ENCODE measurements at places on chromosomes 2 and 18.

DNA sequence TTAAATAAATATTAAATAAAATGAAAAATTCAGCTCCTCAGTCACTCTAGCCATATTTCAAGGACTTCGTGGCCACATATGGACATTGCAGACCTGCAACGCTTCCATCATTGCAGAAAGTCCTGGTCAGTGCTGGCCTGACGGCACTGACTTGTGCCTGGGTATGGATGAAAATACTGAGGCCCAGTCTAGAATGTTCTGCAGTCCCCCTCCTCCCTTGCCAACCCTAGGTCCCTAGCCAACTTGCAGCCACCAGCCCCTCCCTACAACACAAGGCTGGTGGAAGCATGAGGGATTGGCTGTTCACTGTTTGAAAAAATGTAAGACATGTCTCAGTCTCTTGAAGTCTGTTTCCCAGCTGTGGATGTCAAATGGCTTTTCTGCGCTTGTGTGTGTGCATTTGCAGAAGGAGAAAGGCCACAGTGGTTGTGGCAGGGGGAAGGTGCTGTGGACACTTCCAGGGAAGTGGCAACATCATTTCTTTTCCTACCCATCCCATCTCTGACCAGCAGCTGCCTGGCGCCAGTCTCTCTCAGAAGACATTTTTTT lies 9.9 kb downstream of the IGFBP5 start:
- no peak for DNase-seq

DNA sequence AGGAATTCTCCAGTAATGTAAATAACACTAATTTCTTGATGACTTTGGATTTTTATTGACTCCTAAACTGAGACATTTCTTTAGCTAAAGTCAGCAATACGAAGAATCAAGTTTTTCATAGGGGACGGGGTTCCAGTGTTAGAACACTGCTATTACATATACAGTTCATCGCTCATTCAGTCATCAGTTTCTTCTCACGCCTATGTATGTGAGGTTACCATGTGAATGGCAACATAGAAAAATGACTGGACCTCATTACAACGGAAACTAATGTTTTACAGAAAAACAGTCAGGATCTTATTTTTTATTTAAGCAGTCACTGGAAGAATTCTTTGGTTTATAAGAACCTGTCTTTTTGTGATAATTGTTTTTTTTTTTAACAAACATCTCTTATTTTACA lies 56.4 kb downstream of the THADA start:
- no peak for DNase-seq

- no peak for DNase-seq
Observed at GRCh38 chr18:75276818-75277609, 66.4 kb downstream of the TSHZ1 start.

DNA sequence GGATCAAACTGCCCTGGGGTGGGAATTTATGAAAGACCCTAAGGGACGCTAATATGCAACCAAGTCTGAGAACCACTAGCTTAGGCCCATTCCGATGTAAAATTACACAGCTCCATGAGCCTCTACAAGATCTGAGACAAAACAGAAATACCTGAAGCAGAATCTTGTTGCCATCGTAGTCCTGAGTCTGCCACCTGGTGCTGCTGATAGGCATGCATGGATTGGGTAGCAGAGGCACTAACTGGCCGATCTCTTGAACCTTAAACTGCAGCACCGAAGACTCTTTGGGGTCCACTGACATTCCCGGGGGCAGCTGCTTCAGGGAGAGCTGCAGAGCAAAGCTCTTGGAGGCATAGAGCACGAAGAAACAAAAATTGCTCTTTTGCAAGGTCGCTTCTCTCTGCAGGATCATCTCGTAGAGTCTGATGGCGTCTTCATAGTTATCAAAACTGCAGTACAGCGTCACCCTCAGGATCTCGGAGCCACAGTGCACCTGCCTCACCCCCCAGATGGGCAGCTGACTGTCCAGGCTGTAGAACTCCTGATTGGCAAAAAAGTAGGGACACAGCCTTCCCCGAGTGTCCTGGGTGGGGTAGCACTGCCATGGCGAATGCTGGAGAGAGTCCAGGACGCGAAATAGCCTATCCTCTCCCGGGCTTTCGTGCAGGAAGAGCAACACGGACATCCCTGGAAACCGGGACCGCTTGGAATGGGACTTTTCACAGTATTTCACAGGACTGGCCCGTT lies 848 bp downstream of the FAM124B start:
- peak; percentile 69 for DNase-seq

- no peak for DNase-seq
Observed at GRCh38 chr2:66305718-66306117, 129.2 kb upstream of the MEIS1 start.

DNA sequence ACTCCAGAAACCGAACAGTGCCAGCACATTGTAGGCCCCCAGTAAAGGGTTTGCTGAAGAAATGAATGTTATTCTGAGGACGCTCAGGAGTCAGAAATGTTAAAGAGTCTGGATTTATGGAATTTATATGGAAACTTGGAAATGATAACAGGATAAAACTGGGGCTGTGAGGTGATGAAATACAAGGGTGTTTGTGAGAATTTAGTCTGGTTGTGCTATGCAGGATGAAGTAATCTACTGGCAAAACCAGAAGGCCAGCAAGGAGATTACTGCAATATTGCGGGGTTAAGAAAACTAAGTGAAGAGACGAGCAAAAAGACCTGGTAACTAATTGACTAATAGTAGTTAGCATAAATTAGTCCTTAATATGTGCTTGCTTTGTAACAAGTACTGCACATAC lies 467.8 kb downstream of the ZEB2 start:
- DNase-seq, result no peak

DNA sequence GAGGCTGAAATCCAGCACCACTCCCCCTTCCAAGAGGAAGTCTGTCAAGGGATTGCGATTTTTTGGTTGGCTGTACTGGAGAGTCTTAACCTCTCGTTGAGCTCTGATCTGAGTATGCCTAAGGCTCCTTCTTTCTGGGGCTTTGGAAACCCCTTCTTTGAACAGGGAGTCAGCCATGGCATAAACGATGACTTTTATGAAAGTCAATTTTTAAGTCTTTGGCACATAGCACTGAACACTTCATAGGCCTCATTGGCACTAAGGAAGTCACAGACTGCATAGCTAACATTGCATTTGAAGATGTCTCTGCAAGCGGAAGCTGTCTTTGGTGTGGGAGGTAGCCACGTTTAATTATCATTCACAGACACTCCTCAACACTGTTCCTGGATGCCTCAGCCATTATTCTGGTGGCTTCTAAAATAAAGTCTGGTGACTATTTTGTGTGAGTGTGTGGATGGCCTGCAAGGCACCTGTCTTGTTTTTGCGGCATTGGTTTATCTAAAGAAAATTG lies 148.2 kb upstream of the NCK2 start:
- DNase-seq, result no peak

DNA sequence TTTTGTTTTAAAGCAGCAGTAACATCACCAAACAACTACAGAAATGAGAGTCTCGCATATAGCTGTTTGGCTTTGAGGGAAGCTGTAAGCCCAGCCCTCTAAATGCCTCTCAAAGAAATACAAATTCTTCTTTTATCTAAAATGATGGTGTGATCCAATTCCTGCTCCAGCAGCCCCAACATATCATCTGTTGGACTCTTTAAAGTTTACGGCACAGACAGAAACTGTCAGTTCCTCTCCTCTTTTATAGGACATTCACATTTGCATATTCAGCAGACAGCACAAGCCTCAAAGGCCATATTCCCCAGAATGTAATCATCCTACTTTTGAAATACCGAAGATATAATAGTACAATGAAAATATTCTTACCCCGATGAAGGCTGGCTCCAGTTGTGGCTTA lies 216.9 kb upstream of the REV1 start:
- DNase-seq, result no peak
